Activated CD8-positive, alpha-beta memory T cell treated with anti-CD3 and anti-CD28 coated beads for 4 hours (primary cell): ENCODE measurements at places on chromosomes 2 and 18.

DNA sequence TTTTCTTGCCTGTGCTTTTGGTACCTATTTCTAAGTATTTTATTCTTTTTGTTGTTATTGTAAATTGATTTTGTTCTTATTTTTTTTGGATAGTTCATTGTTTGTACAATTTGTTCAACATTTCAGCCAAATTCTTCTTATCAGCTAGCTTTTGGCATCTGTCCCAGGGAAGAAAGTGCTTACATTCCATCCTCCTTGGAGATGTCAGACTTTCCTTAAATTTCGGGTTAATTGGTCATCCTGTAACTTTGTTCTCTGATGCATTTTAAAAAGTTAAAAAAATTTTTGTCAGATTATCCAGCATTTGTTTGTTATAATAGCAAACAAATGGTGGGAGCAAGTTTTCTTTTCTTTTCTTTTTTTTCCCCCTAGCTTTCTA, 60.3 kb downstream of the PTH2R start:
- no peak for DNase-seq

- no peak for DNase-seq
Observed at GRCh38 chr2:67858886-67859285, 203.9 kb downstream of the C1D start.

DNA sequence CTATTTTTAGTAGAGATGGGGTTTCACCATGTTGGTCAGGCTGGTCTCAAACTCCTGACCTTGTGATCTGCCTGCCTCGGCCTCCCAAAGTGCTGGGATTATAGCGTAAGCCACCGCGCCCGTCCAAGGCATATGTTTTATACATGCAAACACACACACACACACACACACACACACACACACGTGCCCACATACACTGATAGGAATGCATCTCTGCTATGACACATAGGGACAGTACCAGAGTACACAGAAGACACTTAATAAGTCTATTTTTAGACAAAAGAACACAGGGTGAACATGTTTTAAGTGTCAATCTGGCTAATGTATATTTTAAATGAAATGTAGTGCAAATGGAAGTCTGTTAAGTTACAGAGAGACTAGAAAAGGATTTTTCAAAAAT, 10.7 kb upstream of the RNF103 start:
- no peak for DNase-seq

GRCh38 chr2:16249246-16250055, 309.1 kb downstream of the MYCN start:
- DNase-seq, result no peak

GRCh38 chr2:169849710-169850109, 22.5 kb downstream of the UBR3 start:
- no peak for DNase-seq

- DNase-seq, result no peak
Observed at GRCh38 chr2:11161747-11162146, 6.5 kb downstream of the SLC66A3 start.

DNA sequence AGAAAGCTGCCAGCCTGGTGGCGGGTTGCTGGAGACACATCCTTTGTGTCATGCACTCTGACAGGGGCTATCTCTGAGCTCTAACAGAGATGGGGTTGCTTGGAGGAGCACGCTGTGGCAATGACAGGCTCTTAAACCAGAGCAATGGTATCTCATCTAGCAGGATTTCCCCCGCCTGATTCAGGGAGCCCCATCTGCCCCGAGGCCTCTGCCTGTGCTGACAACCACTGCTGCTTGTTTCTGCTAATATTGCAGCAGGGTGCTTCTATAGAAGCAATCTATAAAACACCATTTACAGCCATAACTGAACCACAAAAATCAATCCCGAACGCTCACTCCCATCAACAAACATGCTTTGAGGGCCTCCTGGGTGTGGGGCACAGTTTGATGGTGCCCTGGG, 12.8 kb upstream of the DNPEP start:
- DNase-seq, result no peak

GRCh38 chr18:2914881-2915240, 68.1 kb downstream of the EMILIN2 start:
- no peak for DNase-seq

GRCh38 chr2:108377401-108377800, 353 bp upstream of the SULT1C4 start:
- DNase-seq, result no peak

DNA sequence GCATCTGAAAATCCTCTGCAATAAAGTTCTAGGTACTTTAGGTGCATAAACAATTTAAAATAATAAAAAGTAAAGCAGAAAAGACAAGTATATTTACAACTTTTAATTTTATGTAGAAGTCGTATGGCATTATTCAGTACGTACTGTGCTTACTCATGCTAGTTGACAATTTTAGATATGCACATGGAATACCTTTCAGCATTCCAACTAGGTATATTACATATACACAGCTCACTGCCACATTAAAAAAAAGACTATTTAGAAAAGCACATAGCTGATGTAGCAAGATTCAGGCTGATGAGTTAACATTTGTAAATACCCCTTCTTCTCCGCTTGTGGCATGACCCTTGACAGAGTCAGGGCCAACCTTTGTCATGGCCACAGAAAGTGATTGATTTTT, 171.2 kb downstream of the FBXO15 start:
- DNase-seq, result no peak

DNA sequence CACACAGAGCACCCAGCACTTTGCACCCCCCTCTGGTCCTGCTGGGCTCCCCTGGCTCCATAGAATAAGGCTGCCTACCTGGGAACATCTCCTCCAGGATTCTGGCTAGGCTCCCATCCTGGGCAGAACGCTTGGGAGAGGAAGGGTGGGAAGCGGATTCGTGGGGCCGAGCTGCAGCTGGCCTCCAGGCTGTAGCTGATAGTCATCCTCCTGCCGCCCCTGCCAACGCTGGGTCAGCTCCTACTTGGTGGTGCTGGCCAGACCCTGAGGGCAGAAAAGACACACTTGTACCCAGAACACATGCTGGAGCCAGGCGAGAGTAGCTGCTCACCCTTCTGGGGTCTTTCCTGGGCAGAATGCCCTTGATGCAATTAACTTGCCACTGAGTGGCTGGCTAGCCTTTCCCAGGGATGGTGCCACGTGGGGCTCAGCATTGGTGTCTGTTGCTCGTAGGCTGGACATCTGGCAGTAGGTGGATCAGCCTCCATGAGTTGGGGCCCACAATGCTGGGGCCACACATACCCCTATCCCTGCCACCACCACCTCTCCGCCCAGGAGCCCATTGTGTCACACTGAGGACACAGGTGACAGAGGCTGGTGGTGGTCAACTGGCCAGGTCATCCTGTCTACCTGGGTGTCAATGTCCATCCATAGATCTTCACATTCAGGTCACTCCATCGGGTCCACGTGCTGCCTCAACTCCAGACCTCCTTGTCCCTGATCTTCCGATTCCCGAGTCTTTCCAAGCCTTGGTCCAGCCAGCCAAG, 112.8 kb downstream of the NDUFA10 start:
- no peak for DNase-seq

DNA sequence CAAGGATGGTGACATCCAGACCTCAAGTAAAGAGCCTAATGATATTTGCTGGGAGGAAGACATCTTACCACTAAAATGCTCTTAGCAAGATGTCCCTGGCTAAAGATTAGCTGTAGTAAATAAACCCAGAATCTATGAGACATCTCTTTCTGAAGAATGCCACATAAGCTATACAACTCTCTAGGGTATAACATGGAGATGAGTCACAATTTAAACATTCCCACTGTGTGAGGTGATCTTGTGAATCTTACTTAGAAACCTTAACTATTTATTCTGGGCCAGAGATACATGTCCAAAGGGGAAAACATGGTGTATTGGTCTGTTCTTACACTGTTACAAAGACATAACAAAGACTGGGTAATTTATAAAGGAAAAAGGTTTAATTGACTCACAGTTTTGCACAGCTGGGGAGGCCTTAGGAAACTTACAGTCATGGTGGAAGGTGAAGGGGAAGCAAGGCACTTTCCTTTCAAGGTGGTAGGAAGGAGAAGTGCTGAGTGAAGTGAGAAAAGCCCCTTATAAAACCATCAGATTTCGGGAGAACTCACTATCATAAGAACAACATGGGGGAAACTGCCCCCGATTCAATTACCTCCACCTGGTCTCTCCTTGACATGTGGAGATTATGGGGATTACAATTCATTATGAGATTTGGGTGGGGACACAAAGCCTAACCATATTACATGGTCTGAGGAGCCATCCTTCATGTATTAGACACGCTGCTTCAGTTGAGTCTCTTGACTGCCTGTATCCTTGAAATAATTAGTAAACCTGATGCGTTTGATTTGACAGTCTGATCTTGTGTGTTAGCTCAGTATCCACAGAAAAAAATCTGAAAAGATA, 17.1 kb downstream of the KRCC1 start:
- no peak for DNase-seq

DNA sequence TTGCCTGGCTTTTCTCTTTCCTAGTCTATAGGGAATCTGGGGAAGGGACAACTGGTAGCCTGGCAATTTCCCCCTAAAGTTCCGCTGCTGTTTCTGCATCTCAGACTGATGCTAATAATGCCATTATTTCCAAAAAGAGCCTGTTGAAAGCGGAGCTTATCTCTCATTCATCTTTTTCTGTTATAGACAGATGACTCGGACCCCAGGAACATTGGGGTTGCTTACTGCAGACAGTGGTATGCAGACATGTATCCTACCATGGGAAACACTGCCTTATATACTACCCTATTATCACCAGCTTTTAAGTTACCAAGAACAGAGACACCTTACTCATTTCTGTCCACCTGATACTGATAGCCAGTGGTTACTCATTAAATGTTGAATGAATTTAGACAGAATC, 15.3 kb downstream of the ETAA1 start:
- no peak for DNase-seq

GRCh38 chr2:79966369-79966768, 338.2 kb downstream of the LRRTM1 start:
- DNase-seq, result no peak

DNA sequence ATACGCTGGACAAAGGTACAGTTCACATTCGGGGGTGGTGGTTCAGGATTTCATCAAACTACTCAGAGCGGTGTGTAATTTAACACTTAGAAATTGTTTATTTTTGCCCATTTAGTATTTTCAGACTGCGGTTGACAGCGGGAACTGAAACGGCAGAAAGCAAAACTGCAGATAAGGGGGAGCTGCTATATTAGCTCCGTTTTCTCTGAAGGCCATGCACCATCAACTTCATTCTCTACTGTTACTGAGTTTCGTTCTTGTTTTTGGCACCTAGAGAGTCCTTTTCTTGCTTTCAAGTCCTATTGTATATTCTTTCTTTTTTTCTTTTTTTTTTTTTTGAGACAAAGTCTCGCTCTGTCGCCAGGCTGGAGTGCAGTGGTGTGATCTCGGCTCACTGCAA, 121.5 kb upstream of the SP3 start:
- no peak for DNase-seq

DNA sequence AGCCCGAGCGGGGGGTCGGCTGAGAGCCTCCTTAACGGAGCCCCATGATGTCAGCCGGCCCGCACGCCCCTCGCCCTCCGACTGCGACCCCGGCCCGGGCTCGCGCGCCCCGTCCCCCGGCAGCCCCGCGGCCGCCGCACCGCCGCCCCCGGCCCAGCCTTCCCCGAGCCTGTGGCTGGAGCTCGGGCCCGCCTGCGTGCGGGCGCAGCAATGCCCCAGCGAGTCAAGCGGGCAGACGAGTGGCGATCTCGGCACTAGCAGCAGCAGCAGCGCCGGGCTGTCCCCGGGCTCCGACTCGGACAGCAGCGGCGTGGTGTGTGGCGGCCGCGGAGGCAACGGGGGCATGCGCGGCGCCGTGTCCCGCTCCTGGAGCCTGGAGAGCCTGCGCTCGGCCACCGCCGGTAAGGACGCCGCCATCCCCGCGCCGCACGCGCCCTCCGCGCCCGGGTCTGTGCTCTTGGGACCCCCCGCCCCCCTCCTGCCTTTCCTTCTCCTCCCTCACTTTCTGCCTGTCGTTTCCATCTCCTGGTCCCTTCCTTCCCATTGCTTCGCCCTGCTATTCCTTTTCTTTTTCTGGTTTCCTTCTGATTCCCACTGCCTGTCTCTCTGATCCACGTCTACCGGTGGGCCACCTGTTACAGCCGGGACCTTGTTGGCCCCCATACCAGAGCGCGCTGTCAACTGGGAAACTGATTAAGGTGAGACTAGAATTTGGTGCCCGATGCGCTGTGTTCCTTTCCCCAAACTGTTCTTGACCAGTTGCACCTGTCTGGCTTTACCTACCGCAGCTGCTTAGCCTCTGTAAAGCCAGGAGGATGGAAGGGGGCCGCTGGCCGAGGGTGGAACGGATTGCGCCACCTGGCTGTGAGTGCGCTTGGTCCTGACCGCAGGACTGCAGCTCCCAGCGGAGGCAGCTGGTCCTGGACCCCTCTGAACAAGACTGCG, 127.4 kb downstream of the ARHGEF4 start:
- no peak for DNase-seq

DNA sequence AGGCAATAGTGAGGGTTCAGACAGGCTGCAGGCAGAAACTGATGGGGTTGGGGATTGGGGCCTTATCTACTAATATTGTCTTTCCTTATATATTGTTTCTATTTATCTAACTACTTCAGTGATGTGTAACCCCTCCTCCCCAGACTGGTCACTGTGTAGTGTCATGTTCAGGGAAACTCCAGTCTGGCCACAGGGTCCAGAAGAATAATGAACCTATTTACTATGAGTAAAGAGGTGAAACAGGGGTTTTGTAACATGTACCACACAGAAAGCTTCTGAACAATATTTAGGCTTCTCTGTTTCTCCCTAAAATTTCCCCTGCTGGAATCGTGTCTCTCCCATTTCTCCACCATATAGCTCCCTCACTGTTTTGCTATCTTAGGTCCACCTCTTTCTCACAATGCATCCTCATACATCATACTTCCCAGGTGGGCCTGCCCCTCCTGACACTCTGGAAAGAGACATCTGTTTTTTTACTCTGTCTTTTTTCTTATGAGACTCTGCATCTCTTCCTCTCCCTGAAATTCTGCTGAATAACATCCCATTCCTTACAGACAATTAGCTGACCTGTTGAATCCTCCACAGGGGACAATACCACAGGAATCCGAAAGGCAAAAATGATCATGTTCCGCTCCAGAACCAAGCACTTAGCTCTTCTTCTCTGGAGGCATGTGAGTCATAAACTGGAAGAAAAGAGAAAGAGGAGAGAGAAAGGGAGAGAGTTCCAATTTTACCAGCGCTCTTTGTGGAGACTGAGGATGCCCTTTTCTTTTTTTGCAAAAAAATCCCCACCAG, 154.8 kb downstream of the ZEB2 start:
- DNase-seq, result no peak

DNA sequence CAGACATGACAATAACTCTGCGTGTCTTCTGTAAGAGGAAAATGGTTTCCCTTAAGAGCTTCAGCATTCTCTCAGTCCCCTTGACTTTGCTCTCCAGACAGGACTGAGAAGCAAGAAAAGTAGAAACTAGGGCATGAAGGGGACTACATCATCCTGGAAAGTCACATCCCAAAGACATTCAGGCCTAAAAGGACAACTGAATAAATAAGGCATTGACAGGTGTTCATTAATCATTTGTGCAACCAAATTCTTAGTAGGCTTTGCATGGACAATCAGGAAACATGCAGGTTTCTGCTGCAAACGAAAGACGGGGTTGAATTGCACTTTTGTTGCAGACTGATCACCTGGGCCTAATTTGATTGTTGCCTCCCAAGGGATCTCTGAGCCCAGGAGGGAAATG, 1.2 kb upstream of the SGPP2 start:
- DNase-seq, result no peak
